Stimulated activated CD4-positive, alpha-beta T cell treated with anti-CD3 and anti-CD28 coated beads, TNF-alpha, amount 100 ng/mL, for 1 hour (primary cell): ENCODE measurements at places on chromosomes 1 and 21.

- DNase-seq: no peak
Measured at GRCh38 chr1:29236712-29237128, 398 bp downstream of the PTPRU start.

DNA sequence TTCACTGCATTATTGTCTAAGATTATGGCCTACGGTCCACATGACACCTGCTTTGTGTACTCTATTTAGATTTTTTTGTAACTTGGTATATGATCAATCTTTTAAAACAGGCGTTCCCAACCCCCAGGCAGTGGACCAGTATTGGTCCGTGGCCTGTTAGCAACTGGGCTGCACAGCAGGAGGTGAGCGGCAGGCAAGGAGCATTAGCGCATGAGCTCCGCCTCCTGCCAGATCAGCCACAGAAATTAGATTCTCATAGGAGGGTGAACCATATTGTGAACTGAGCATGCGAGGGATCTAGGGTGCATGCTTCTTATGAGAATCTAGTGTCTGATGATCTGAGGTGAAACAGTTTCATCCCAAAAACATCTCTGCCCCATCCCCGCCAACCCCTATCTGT is 228.4 kb upstream of the NR5A2 start:
- DNase-seq: no peak

GRCh38 chr1:113438505-113439276 is 48.4 kb downstream of the MAGI3 start:
- no peak for DNase-seq

DNA sequence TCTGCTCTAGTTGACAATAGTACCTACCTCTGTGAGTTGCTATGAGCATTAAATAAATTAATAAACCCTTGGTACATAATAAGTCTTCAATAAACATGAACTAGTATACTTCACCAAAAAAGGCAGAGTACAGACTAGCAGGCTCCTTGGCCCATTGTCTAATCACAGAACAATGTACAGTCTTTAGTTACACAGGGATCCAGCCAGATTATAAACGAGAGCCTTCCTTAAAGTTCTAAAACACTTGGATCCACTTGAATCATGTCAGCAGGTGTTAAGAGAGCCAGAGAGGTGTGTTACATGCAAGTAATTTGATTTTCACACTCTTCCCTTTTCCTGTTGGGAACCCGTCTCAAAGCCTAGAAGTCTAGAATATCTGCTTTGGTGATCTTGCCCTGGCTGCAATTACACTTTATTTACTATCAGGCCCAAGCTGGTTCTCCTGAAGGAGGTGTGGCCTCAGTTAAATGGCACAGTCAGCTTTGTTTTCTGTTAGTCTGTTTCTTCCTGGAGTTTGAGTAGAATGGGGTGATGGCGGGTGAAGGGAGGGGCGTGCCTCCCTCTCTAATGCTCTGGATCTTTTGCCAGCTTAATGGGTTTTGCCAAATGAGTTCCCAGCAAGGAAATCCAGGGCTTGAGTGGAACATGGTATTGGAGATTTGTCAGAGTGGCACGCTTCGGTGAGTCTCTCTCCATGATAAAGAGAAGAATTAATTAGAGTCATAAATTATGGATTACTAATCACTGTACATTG is 570.9 kb upstream of the CAMK1G start:
- no peak for DNase-seq

DNA sequence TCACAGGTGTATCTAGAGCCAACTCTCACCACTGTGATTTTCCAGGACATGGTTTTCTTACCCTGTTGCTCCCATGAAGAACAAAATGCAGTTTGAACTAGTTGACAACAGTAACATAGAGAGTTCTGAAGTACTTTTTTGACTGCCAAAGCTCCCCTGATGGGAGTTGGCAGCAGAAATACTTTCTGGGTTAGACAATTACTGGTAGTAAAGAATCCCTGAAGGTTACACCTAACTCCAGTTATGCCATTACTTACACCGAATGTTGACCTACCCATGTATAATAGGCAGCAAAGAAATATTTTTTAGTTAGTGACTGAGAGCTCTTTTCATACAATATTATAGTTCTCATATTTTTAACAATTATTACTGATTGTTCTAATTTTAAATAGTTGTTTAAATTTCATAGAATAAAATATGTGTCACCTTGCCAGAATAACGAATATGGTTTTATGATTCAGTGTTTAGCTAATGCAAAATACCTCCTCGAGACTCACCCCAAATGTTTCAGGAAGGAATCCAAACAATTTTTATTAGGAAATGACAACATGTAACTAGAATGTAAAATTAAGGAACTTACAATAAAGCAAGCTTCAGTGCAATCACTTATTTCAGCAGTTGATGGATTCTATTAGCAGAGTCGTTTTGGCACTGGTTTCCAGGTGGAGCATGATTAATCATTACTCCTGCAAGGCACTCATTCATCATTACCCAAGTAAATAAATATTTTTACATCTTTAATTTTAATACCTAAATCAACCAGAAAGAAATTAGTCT is 237.6 kb downstream of the MRPL39 start:
- DNase-seq: no peak

- no peak for DNase-seq
Measured at GRCh38 chr1:180976732-180977357, 45.8 kb downstream of the STX6 start.

GRCh38 chr1:44076066-44076465 is 42.6 kb upstream of the KLF17 start:
- no peak for DNase-seq

DNA sequence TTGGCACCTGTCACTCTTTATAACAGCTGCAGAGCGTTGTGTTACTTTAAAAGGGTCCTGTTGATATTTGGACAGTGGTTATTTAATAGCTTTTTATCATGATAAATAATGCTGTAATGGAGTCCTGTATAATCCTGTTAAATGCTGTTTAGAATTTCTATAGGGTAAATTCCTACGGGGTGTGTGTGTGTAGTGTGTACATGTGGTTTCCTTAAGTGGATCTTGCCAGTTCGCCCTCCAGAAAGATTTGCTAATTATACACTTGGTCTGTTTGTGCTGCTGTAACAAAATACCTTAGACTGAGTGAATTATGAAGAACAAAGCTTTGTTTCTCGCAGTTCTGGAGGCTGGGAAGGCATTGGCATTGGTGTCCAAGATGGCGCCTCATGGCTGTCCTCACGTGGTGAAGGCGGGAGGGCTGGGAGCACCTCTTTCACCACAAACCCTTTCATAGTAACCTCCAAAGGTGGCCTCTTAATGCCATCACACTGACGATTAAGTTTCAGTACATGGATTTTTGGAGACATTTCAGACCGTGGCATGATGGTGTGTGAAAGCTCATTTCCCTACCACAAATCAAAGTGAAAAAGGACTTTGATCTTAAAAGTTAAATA is 11.2 kb downstream of the PRMT2 start:
- DNase-seq: no peak

DNA sequence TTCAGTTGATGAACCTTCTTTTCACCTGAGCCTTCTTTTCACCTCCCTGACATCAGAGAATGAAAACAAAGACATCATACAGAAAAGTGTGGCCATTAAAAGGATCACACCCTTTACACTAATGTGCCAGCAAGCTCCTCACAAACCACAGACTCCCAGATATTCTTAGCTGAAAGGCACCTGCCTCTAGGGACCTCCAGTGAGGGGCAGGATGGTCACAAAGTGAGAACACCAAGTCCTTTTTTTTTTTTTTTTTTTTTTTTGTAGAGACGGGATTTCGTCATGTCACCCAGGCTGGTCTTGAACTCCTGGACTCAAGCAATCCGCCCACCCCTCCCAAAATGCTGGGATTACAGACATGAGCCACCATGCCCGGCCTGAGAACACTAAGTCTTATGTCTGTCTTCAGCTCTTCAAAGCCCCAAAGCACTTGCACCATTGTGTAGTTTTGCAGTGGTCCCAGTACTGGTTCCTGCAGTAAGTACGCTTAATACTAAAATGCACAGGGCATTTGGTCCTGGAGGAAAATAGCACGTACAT is 58.2 kb upstream of the LBR start:
- DNase-seq: no peak

DNA sequence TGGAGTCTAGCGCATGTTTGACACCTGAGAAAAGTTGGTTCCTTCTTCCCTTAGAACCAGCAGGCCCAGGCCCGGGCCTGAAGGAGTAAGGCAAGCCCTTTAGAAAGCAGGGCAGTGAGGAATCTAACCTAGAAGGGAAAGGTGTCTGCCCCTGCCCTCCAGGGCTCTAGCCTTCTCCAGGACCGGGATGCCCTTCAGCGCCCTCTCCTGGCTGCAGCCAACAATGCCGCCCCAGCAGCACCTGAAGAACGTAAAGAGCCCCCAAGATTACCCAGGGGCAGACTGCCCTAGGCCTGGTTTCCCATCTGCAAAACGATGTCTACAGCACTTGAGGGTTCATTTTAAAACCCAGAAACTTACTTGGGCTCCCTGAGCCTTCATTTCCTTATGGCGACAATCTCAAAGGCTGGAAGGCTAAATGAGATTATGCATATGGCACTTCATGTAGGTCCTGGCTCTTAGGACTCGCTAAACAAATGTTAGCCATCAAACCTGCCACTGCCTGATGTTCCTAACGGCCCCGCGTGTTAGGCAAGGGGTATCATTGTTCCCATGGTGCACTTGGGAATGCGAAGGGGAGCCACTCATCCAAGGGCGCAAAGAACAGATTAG is 106.7 kb upstream of the KLHDC7A start:
- no peak for DNase-seq

- DNase-seq: no peak
Measured at GRCh38 chr1:75643460-75643859, 32.5 kb upstream of the SLC44A5 start.

DNA sequence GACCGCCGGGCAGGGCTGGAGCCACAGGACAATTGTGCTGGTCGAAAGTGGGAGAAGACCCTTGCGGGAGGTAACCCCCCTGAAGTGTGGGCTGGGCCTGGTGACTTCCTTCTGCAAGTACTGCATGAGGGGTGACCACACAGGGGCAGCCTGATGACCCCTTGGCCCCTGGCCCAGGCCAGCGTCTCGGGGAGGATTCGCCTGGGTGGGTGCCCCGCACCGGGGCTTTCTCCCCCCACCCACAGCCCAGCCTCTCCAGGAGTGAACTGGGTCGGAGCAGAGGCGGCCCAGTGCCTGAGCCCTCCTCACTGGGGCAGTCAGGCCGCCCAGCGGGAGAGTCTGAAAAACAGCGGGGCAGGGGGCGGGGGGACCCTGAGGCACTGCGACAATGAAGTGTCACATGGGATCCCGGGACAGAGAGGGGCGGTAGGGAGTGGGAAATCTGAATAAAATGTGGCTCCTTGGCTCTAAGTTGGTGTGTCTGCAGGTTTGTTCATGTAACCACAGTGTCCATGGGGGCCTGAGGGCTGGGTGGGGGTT is 1.6 kb upstream of the DNMT3L start:
- no peak for DNase-seq

GRCh38 chr1:157993918-157994605 is 617 bp downstream of the KIRREL1 start:
- no peak for DNase-seq

GRCh38 chr1:22111620-22112019 is 31.3 kb downstream of the WNT4 start:
- no peak for DNase-seq

DNA sequence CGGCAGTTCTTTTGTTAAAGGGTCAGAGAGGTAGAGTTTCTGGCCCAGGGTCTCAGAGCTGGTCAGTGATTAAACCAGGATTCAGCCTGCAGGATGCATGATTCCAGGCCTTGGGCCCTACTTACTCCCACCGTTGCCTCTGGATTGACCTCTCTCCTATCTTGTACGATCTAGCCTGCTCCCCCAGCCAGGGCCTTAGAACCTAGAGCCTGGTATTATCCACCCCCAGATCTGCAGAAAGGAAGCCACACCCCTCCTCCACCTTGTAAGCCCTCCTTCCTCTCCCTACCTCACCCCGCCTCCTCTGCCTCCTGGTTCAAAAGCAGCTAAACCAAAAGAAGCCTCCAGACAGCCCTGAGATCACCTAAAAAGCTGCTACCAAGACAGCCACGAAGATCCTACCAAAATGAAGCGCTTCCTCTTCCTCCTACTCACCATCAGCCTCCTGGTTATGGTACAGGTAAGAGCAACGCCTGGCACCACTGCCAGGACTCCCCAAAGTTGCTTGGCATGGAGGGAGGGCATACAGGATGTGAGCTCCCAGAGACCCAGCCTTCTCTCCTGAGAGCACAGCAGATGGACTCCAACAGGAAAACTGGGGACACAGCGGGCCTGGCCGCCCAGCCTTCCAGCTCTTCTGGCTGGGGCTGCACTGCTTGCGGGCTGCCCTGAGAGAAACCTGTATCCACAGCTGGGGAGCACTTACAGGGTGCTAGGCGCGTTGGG is at the start of gene CD52:
TSS of gene CD52 (plus strand) at position 347 of the 726 bp plus-strand sequence. CDS start at position 407, 60 bp downstream.
- DNase-seq: peak; percentile 62

DNA sequence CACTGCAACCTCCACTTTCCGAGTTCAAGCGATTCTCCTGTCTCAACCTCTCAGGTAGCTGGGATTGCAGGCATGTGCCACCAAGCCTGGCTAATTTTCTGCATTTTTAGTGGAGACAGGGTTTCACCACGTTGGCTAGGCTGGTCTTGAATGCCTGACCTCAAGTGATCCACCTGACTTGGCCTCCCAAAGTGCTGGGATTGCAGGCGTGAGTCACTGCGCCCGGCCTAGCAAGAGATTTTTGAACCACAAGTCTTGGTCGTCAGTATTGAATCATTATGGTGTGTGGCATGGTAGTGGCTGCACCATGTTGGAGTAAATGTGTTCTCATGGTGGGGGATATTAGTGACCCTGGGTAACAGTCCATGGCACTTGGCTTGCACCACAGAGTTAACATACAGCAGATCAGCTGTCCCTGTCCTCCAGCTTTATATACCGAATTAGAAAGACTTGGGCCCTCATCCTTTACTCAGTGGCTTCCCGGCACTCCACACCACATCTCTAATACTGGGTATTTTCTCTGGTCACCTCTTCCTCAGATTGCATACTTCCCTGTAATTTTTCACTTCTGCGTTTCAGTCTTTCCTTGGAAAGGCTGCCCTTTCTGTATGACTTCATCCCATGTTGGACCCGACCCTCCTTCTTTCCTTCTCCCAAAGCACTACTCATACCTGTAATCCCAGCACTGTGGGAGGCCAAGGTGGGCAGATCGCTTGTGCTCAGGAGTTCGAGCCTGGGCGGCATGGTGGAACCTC is 25.1 kb downstream of the AK4 start:
- DNase-seq: no peak

GRCh38 chr1:18630511-18631495 is at the start of gene PAX7:
Gene PAX7, plus strand, starts transcription at chr1:18630846. Its CDS starts 758 bp downstream, at chr1:18631604.
- DNase-seq: no peak

DNA sequence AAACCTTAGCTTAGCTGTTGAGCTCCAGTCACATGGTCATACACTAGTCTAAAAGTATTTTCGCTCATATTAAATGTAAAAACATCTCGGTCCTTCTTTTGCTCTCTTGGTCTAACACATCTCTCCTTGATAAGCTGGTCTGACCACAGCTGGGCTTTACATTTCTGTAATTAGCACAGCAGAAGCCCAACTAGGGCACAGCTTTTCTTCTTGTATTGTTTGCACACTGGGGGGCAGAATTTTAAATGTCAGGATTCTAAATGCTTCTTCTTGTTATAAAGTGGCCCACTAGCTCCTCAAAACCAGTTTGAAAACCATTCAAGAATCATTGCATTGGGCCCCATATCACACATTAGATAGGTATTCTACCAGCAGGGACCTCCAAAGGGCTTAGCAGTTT is 289.1 kb upstream of the PKN2 start:
- DNase-seq: no peak

GRCh38 chr1:6625584-6626149 is 999 bp downstream of the THAP3 start:
- DNase-seq: no peak

GRCh38 chr1:60969971-60970509 is 112.3 kb upstream of the NFIA start:
- DNase-seq: no peak
